Vagina (tissue), 2 donors: ENCODE measurements at places on chromosomes 16 and 17. TPM values are rescaled to one million over a fixed set of nuclear protein-coding genes. Genes with fewer than 3 reads are reported as not detected.

DNA sequence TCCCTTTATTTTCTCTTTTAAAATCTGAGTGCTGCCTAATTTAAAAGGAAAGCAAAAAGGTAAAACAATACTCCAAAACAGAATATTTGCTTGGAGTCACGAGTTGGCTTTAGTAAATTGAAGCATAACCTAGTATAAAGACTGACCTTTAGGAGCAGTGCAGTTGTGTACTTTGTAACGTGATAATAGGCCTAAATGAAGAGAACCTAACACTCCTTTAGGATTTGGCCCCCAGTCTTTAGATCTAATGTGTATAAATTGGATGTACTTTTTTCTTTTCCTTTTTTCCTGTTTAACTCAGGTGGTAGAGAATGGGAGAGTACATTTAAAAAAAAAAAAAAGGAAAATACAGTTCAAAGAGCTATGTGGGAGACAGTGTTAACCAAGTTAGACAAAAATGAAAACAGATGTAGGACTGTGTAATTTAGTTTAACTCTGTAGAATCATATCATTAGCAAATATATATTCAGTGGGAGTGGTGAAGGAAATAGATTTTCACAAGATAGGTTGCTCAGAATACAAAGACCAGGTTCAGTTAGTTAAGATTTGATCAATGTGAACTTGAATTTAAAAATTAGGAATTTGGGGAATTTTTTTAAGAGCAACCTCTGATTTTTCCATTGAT lies 16.8 kb downstream of the CPD start:
- no peak for DNase-seq

DNA sequence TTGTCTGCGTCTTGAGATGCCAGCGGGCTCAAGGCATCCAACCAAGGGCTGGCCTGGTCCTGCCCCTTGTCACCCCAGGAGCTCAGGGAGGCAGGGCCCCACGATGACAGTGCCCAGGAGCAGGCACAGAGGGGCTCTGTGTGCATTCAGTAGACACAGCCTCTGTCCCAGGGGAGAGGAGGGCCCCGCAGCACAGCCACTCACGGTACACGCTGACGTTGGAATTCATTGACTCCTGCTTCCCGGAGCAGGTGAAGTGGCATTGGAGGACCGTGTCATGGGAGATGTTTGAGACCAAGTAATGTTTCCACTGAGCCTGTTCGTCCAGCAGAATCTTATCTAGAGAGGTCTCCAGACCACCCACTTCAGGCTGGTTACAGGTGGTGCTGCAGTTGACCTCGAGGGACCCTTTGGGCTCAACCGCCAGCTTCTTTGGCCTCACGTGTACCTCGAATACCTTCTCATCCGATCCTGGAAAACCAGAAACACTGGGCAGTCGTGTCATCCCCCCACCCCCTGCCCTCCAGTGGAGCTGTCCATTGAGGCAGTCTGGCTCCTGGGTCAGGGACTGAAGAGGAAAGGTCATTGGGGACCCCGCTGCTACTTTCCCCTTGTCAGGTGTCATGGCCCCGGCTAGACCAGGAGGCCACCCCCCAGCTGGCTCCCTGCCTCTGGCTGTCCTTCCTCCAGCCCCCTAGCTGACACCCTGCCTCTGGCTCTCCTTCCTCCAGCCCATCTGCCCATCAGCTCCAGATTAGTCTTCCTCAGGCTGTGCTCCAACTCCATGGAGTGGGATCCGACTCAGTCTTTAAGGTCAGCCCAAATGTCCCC lies 7.0 kb downstream of the PRR29 start:
- DNase-seq, result peak; percentile 74

DNA sequence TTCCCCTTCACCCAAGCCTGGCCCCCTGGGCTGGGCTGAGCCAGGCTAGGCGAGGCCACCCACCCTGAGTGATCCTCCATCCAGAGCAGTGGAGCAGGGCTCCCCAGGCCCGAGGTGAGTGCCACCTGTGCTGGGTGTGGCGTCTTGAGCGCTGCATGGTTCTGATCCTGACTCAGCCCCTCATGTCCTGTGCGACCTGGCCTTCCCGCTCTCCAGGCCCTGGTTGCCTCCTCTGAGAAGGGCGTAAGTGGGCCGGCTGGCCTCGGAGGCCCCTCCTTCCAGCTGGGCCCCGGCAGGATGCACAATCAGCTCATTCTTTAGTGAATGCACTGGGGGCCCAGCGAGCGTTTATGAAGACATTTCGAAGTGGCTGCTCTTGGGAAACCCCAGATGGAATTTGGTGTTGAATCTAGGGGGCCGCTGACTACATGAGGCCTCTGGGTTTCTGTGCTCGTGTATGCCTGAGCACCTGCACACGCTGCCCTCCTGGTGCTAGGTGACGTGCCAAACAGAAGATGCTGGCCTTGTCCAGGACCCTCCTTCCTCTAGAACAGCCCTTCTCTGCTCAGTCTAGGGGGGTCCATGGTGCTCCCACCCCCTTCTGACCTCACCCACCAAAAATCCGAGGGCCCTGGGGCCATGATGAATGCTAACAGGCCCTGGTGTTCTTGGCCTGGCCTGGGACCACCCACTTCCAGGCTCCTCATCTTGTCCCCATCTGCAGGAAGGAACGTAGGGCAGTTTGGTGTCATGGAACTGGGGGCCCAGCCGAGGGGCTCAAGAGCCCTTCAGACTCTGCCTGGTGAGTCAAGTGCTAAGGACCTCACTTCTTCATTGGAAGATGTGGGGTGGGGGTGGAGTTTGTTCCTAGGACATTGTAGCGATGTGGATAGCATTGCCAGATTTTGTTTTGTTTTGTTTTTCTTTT lies 3.6 kb upstream of the TMEM92 start:
- DNase-seq, result no peak

GRCh38 chr16:84458606-84459532 lies 45.6 kb downstream of the MEAK7 start:
- no peak for DNase-seq

DNA sequence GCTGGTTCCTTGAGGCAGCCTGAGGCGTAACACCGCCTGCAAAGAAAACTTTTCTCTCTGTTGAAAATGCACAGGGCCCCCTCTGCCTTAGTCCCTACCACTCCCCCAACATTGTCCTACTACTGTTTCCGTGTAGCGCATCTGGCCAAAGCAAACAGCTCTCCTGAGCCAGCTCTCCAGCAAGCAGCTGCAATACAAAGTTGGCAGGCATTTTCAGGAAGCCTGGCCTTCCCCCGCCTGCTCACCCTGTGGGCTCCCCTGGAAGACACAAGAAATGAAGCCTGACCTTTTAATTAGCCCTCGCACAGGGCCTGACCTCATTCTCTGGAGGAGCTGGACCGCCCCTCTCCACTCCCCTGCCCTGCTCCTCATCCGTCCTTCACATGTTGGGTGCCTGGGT lies 66.7 kb downstream of the SOX9 start:
- DNase-seq, result no peak

GRCh38 chr17:1969712-1970111 lies 55.4 kb downstream of the RTN4RL1 start:
- DNase-seq, result no peak

DNA sequence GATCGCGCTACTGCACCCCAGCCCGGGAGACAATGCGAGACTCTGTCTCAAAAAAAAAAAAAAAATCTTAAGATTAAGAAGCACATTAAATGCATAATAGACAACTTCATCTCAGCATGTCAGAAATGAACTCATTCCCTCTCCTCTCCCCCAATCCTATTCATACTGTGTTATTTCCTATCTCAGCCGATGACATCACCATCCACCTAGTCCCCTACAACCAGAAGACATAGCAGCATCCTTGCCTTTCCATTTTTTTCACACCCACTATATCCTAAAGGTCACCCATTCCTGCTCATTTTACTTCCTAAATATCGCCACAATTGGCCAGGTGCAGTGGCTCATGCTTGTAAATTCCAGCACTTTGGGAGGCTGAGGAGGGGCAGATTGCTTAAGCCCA lies 81.3 kb downstream of the RPGRIP1L start:
- DNase-seq, result no peak

DNA sequence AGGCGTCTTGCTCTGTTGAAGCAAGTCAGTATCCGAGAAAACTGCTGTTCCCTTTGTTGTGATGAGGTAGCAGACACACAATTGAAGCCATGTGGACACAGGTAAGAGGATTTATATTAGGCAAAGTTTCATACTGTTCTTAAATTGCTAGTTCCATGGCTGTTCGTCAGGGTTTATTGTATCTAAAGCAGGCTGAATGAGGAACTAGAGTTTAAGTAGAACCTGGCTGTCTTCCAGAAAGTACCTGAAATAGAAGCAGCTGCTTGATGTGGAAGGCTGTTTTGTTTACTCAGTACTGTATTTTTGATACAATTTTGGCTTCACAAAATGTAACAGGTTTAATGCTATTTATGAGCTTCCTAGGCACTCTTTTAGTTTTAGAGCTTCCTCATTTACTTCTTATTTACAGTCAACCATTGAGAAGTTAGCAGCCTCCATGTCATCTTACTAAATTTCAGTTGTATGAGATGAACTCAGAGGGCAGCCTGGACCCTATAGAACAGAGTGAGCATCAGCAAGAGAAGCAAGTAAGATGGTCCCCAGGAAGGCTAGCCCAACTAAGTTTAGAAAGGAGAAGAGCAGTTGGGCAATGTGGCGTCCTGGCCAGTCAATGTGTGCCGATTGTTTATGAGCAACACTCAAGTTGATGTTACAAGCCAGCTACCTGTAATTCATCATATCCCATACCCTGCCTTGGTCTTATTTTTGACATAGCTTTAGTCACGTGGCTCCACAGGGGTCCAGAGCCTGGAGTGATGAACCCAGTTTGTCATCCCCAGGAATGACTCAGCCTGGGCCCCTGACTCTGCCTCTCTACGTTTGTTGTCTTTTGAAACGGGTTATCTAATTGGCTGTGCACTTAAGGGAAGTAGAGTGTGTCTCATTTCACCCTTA lies 9.7 kb upstream of the ARL2BP start:
- DNase-seq, result no peak

- DNase-seq, result no peak
Measured at GRCh38 chr17:1542316-1542715, 20.3 kb downstream of the PITPNA start.

DNA sequence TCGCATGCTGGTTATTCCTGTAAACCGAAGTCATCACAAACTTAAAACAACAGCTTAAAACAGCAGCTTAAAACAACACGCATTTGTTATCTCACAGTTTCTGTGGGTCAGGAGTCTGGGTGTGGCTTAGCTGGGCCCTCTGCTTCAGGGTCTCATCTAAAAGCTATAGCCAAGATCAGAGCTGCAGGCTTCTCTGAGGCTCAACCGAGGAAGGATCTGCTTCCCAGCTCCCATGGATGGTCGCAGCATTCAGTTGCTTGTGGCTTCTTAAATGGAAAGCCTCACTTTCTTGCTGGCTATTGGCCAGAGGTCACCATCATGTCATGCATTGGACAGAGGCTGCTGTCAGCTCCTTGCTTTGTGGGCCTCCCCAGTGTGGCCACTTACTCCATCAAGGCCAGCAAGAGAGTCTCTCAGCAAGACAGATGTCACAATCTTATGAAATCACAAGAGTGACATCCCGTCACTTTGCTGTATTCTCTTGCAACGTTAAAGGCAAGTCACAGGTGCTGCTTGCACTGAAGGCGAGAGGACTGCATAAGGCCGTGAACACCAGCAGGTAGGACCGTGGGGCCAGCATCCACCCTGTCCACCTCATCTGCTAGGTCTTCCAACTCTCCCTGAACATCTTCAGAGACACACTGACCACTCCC lies 117.9 kb upstream of the TNRC6C start:
- no peak for DNase-seq

- DNase-seq, result no peak
Measured at GRCh38 chr16:20369452-20370054, 17.0 kb upstream of the UMOD start.

- no peak for DNase-seq
Measured at GRCh38 chr16:89944773-89945172, 3.8 kb upstream of the DEF8 start.

GRCh38 chr17:71710816-71711215 lies 410.0 kb upstream of the SOX9 start:
- DNase-seq, result no peak

DNA sequence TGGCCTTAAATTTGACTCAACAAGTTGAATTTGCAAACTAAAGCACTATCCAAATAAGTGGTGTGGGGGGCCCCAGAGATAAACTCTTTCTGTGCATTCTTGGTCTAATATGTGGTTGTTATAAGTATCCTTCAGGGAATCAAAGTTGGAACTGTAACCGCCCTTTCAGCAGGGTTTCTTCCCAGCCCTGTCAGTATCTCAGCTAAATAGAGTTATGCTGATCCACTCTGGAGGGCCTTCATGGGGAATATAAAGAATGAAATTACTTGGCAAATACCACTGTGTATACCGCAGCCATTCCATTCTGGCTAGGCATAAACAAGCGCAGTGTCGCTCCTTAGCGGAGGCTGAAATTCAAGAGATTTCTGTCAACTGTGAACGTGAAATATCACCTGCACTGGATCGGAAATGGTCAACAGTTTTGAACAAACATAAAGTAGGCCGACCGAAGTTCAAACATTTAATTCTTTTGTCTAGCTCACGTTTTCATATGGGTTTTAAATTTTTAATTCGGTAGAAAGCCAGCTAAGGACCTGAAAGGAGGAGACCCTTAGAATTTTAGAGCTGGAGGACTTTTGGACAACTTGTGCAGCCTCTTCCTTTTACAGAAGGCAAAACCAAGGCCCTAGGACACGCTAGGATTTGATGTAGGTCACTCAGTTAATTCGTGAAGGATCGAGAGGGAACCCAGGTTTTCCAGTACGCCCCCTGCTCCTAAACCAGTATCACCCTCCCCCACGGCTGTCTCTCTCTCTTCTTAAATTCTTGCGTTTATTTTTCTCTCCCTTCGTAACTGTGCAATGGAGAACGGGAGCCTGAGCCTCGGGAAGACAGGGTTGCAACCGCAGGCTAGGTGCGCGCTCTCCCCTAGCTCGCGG lies 74.7 kb downstream of the CHD9 start:
- DNase-seq, result no peak

DNA sequence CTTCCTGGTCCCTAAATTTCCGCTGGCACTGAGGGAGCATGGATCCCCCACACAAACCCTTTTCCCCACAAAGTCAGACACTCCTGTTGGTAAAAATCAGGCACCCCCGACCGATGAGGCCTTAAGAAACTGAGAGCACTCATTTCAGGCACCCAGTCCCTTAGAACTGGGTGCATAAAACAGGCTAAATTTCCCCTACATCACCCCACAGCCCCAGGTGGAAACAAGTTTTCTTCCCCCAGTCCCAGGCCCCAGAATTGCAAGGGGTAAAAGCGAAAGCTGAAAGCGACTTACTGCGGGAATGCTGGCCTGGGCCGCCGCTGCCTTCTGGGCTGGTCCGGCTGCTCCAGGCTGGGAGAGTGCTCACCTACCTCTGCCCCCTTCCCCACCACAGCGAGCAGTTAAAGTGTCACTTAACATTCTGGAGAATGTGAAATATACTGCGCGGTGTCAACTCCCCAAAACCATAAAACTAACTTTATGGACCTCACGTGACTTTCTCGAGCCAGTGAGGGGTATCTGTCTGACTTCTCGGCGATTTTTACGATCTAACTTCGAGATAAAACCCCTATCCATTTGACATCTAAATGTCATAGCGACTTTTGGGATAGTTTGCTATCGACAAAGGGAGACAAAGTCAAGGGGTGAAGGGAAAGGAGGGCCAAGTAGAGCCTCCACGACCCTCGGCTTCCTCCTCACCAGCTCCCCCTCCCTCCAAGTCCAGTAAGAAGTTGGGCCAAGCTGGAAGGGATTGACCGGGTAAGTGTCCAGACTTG lies at the start of gene HOXB3:
HOXB3 (minus strand) TSS at position 411 of the 776 bp plus-strand sequence. CDS start 37,767 bp downstream, outside the sequence.
- no peak for DNase-seq

Gene ALDH3A1
- 14.2 TPM for total RNA-seq

Gene KRTAP9-4
- total RNA-seq, result not detected

Gene NOS2
- not detected for total RNA-seq

Gene HSD11B2
- 30.2 TPM for total RNA-seq

Gene CYGB
- total RNA-seq, result 30.0 TPM

Gene HIGD1B
- total RNA-seq, result not detected
